ENCODE measurements at places on chromosomes 3 and 15. TPM values are rescaled to one million over a fixed set of nuclear protein-coding genes. Genes with fewer than 3 reads are reported as not detected.

DNA sequence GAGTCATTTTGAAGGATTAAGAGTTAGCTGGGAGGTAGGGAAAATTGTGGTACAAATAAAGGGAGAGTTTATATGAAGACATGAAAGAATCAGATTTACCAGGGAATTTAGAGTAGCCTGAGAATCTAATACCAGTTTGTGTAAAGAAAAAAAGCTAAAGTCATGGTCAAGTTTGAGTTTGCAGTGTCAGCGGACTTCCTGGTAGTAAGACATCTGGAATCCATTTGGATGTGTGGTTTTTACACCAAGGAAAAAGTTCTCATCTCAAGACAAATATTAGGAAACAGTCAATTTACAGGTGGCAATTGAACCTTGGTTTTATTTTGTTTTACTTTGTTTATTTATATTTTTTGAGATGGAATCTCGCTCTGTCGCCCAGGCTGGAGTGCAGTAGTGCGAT is 1.5 kb upstream of the P2RY12 start:
- no peak for DNase-seq

GRCh38 chr15:71448688-71449114 is 333.4 kb downstream of the THSD4 start:
- peak; percentile 71 for DNase-seq

DNA sequence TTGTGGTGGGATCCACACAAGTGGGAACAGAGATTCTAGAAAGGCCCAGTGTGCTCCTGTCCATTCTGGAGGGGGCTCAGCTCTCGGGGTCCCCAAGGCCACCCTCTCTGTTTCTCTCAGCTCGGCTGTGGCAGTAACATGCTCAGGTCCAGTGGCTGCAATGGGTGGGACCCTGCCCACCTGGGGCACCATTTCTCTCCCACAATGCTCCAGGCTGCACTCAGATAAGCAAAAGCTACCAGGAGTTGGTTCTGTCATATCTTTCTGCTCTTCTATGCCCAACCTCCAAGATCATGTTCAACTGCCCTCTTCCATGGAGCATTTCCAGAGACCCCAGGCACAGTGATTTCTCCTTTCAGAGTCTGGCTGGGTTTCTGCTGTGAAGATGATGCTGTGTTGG is 40.8 kb downstream of the ITGA11 start:
- DNase-seq, result no peak

DNA sequence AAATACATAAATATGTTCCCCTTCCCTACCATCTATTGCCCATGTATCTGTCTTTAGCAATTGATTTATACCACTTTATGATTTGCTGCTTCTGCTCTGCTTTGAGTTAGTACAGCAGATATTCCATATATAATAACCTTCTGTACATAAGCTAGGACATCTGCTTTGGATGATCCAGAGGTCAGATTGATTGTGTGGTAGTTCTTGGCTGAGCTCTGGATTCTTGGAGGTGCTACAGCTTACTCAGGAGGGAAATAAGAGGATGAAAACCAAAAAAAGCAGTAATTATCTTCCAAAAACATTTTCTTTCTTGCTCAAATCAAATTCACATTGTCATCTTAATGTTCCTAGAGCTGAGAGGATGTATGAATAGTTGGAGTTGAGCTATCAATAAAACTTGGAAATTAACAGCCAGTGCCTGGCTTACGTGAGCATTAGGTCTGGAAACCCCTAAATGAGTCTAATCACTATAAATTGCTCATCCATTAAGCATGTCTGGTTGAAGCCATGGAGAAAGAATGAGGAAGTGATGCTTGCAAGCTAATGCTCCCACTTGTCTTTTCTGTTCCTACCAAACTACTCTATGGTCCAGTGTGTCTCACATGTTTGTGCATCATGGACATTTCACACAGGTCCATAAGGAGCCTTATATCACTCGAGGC is 36.3 kb upstream of the TMEM42 start:
- DNase-seq, result no peak

- no peak for DNase-seq
These were observed 97.4 kb downstream of the IMPG2 start for GRCh38 chr3:101223016-101223415.

Gene SST
- total RNA-seq, result not detected

- no peak for DNase-seq
These were observed 64.7 kb downstream of the ATP1B3 start for GRCh38 chr3:141941093-141941492.

Gene PARL
- total RNA-seq, result 70.5 TPM

DNA sequence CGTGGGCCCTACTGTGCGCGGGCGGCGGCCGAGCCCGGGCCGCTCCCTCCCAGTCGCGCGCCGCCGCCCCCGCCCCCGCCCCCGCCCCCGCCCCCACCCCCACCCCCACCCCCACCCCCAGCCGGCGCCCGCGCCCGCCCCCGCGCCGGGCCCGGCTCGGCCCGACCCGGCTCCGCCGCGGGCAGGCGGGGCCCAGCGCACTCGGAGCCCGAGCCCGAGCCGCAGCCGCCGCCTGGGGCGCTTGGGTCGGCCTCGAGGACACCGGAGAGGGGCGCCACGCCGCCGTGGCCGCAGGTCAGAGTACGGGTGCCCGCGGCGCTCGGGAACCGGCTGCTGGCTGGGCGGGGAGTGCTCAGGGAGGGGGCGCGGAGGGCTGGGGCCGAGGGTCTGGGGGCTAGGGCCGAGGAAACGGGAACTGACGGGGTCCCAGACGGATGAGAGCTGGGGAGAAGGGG is 1.1 kb upstream of the PPARG start:
- DNase-seq, result peak; percentile 78

All from neural progenitor cell (in vitro differentiated cells).